Caco-2 (cell line): ENCODE measurements at places on chromosomes 11 and 22. TPM values are rescaled to one million over a fixed set of nuclear protein-coding genes. Genes with fewer than 3 reads are reported as not detected.

DNA sequence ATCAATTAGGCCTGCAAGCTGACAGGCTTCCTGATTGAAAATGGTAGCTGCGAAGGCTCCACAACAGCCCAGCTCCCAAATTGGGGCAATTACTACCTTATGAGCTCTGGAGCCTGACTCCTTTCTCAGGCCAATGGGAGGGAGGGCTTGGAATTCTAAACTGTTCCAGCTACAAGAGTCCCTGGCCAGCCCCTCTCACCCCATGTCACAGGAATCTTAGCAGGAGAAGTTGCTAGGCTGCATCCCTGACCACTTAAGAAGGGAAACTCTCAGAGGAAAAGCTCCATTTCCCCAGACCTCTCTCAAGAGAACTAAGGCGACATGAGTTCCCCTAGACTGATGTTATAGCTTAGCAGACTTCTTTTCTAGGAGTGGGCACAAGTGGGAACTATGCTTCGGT is 4.9 kb downstream of the LRP4 start:
- DNase-seq = no peak
- no peaks in the 10 kb centered on the region for H3K27me3 ChIP-seq
- 0 out of 2 replicates have a peak, but pooled peaks cover 5% of the 10 kb centered on the region for H3K4me1 ChIP-seq
- no peak overlapping the region for H3K27ac ChIP-seq
- no peak overlapping the region for H3K4me3 ChIP-seq

- H3K27ac ChIP-seq = no peak overlapping the region
- no peaks in the 10 kb centered on the region for H3K36me3 ChIP-seq
- H3K4me3 ChIP-seq = no peak overlapping the region
- no peak for DNase-seq
Measured at GRCh38 chr11:116932181-116932580, 94.8 kb upstream of the APOA1 start.

DNA sequence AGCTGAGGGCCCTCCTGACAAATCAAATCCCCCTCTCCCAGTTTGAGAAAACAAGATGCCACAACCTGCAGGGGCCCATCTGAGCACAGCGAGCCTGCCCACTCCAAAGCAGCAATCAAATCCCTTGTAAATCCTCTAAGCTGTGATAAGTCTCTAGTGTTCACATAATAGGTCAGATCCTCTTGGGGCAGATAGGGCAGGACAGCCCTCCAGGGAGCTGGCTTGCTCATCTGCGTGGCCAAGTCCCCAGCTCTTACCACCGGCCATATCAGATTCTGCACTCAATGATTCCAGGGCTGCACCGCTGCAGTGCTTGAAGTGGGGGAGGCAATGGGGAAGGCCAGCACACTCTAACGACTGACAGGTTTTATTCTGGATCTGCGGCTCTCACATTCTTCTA is 29.6 kb upstream of the FLI1 start:
- H3K36me3 ChIP-seq = no peaks in the 10 kb centered on the region
- no peak for DNase-seq
- H3K4me1 ChIP-seq = no peaks in the 10 kb centered on the region

- no peak for DNase-seq
- peaks cover 16% of the 10 kb centered on the region for H3K4me1 ChIP-seq
- H3K27me3 ChIP-seq = no peaks in the 10 kb centered on the region
- H3K4me3 ChIP-seq = no peak overlapping the region
- H3K36me3 ChIP-seq = no peaks in the 10 kb centered on the region
- peak overlapping the region; percentile 27 for H3K27ac ChIP-seq
Measured at GRCh38 chr11:76701294-76702040, 30.9 kb upstream of the LRRC32 start.

DNA sequence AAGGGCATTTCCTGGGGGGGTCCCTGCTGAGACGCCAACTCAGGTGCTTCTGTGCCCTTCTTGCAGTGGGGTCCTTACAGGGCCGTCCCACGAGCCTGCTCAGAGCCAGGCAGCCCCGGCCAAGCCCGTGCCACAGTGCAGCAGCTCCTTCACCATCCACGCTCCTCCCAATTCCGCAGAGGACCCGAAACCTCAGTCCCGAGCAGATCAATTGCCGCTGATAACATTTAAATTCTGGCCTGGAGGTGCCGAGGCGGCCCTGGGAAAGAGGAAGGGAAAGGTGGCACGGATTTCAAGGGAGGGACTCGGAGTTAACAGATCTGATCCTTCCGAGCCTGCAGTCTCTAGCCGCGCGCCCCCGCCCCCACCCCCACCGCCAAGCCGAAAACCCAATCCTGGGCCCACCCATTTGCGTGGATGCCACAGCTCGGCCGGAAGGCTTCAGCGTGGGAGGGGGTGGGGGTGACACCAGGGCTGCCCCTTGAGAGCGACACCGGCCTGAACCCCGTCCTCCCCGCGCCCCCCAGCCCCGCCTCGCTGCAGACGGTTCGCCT is 32.3 kb upstream of the JAM3 start:
- H3K27me3 ChIP-seq = no peaks in the 10 kb centered on the region; the same call in 1 of the 2 replicates
- H3K27ac ChIP-seq = no peak overlapping the region
- 0 out of 2 replicates have a peak, but pooled peaks cover 3% of the 10 kb centered on the region for H3K4me1 ChIP-seq
- H3K36me3 ChIP-seq = no peaks in the 10 kb centered on the region

- H3K27ac ChIP-seq = peak overlapping the region; percentile 77
- no peaks in the 10 kb centered on the region for H3K27me3 ChIP-seq
- H3K4me3 ChIP-seq = peak overlapping the region; percentile 94
- H3K4me1 ChIP-seq = peaks cover 9% of the 10 kb centered on the region
Measured at GRCh38 chr11:66857234-66857926, 516 bp downstream of the LRFN4 start.

DNA sequence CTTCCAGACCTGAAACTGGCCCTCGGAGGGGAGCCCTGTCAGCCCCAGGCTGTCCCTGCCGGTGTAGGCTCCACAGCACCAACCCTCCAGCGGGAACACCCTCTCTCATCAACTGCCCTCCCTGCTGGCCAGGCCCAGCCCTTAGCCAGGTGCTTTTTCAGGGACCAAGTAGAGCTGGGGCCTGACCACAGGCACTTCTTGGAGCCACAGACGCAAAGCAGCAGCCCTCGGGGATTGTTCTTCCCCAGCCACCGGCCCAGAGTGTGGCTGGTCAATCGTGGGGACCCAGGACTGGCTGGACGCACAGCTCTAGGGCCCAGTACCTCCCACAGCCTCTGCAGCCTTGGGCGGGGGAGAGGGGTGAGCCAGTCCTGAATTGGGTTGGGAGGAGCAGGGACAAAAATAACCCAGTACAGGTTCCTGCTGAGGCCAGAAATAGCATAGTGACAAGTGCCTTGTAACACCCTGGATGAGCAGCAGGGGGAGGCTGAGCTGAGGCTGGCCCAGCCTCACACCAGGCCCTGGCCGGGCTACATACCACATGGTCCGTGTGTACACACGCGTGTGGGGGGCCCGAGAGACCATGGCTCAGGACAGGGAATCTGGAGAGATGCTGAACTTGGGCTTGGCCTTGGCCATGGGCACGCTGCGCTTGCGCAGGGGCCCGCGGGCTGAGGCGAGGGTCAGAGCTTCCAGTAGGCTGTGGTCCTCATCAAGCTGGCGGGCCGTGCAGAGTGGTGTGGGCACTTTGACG is 2.0 kb downstream of the KCNJ11 start:
- H3K4me1 ChIP-seq = peaks cover 3% of the 10 kb centered on the region; the same call in 1 of the 2 replicates
- DNase-seq = peak; percentile 60
- no peak overlapping the region for H3K27ac ChIP-seq
- H3K4me3 ChIP-seq = no peak overlapping the region
- H3K27me3 ChIP-seq = no peaks in the 10 kb centered on the region; the same call in 1 of the 2 replicates

GRCh38 chr11:44557464-44557863 is 8.0 kb upstream of the CD82 start:
- H3K4me1 ChIP-seq = no peaks in the 10 kb centered on the region
- no peak overlapping the region for H3K4me3 ChIP-seq
- no peaks in the 10 kb centered on the region for H3K36me3 ChIP-seq
- no peaks in the 10 kb centered on the region for H3K27me3 ChIP-seq

DNA sequence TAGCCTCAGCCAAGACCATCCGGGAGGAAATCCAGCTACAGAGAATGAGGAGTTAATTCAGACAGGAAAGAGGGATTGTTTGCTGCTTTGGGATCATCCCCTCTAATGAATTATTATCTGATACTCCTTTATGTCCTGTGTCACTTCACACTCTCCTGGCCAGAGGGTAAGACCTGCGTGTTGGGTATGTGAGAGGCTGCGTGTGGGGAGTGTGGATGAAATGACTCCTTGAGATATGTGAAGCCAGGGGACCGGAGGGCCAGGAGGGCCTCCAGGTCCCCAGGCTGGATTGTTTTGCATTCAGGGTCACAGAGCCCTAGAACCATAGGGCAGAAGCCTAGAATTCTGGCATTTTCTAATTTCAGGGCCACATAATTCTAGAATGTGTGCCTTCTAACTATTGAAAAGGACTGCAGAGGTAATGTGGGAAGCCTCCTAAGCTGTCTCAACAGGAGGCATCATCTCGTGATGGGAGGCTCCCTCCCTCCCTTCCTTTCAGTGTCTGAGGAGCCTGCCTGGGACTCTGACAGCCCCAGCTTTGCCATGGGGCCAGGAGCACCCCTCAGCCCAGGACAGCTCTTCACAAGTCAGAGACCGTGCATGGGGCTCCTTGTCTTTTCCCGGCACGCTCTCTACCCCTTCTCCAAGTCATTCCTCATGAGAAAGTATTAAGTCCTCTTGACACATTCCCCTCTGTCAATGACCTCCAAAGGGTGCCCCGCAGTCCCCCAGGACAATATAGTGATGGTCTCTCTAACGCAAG is 3.7 kb downstream of the TPBGL start:
- DNase-seq = no peak
- H3K4me3 ChIP-seq = no peak overlapping the region
- H3K4me1 ChIP-seq = peaks cover 10% of the 10 kb centered on the region; the same call in 1 of the 2 replicates
- no peaks in the 10 kb centered on the region for H3K36me3 ChIP-seq

- H3K27me3 ChIP-seq = peaks cover 4% of the 10 kb centered on the region
- H3K4me1 ChIP-seq = no peaks in the 10 kb centered on the region
- no peak overlapping the region for H3K27ac ChIP-seq
- no peak for DNase-seq
Measured at GRCh38 chr11:126698576-126698975, 302.0 kb downstream of the KIRREL3 start.

DNA sequence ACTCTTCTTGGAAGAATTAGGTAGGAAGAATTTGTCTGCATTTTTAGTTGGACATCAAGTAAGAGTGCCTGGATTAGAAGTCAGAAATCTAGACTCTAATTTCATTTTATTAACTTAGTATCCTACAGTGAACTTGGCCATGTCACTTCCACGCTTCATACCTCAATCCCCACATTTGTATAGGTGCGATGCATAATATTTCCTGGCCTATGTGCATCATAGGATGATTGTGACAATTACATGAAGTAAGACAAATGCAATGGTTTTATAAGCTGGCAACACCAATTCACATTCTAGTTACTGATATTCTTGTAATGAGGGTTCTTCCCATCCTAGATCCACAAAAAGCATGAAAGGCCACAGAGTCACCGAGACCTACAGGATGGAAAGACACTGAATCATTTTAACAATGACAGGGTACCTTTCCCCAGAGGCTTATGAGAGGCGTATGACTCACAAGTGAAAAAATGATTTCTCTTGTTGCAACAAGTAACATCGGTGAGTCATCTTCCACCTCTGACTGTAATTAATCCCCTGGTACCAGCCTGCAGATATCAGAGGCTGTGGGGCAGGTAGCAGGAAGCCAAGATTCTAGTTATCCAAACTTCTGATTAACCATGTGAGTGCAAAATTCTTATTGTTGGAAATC is 56.0 kb upstream of the OR5AK2 start:
- H3K36me3 ChIP-seq = no peaks in the 10 kb centered on the region
- DNase-seq = no peak
- no peaks in the 10 kb centered on the region for H3K4me1 ChIP-seq
- H3K27ac ChIP-seq = no peak overlapping the region
- H3K4me3 ChIP-seq = no peak overlapping the region

GRCh38 chr22:29713156-29713727 is 6.6 kb upstream of the CABP7 start:
- no peak overlapping the region for H3K4me3 ChIP-seq
- peaks cover 1% of the 10 kb centered on the region for H3K27me3 ChIP-seq
- no peaks in the 10 kb centered on the region for H3K36me3 ChIP-seq
- DNase-seq = no peak
- no peak overlapping the region for H3K27ac ChIP-seq
- no peaks in the 10 kb centered on the region for H3K4me1 ChIP-seq

DNA sequence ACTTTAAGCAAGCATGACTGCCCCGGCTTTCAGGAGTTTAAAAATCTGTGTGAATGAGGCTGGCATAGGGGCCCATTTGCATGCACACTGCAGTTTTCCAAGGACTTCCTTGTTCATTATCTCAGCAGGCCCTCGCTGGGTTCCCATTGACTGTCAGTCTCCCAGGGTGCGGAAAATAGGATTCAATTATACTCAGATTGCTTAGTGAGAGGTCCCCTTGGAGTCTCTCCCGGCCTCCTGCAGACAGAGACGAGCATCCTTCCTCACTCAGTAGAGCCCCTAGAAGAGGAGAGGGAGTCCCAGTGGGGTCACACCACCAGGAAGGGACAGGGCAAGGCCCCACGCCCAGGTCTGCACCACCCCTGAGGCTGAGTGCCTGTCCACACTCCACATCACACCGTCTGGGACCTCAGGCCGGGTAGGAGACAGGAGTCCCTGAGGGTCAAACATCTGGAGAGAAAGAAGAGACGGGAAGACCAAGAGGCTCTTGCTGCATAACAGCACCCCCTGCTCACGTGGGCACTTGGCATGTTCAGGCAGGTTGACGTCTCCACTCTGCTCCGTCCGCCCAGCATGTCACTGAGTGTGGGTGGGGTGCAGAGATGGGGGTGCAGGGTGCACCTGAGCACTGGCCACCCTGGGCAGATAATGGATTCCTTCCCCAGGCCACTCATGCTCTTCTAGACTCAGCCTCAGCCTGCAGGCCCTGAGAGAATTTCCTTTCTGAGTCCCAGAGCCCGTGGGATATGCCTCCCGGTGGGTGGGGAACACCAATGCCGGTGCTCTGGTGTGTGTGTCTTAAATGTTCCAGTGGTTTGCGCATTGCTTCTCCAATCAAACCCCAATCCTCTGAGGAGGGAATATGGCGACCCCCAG is 58.8 kb downstream of the MCM5 start:
- H3K4me1 ChIP-seq = no peaks in the 10 kb centered on the region
- no peaks in the 10 kb centered on the region for H3K36me3 ChIP-seq
- DNase-seq = no peak
- no peak overlapping the region for H3K4me3 ChIP-seq
- no peak overlapping the region for H3K27ac ChIP-seq

DNA sequence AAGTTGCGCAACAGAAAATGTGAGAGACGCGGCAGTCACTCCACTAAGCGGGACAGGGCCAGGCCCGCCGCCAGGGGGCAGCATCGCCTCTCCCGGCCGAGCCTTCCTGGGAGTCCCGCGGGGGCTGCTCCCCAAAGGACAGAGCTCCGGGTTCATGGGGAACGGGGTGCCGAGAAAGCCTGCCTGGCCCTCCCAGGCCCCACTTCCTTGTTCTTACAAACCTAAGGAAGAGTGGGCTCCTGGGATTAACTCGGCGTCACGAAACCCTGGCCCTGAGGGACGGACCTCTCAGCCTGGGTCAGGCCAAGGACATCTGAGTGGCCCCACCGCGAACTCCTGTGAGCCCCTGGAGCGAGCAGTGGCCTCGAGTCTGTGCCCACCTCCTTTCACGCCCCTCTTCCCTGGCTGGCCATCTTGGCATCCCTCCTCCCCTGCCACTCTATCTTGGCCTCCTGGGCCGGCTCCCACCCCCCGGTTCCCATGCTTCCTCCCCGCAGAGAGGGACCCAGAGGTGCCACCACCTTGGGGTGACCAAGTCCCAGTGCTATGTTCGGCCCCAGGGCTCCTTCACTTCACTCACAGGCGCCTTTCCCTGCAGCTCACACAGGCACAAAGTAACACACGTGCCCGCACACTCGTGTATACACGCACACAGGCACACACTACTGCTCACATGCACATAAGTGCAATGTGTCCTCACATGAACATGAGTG is 99.9 kb upstream of the FGF3 start:
- no peaks in the 10 kb centered on the region for H3K27me3 ChIP-seq
- H3K4me1 ChIP-seq = peaks cover 28% of the 10 kb centered on the region
- H3K27ac ChIP-seq = peak overlapping the region; percentile 54
- peak; percentile 95 for DNase-seq
- H3K4me3 ChIP-seq = no peak overlapping the region

The SSH3 gene
- total RNA-seq = 81.2 and 89.6 TPM in 2 replicates

The LRRC74B gene
- total RNA-seq = not detected in 2 replicates

The HBD gene
- not detected in 2 replicates for total RNA-seq

The FAM181B gene
- total RNA-seq = not detected in 2 replicates

The TRIM48 gene
- not detected in 2 replicates for total RNA-seq
